Kasumi-1 (cell line): ENCODE measurements at places on chromosomes 3 and 15.

DNA sequence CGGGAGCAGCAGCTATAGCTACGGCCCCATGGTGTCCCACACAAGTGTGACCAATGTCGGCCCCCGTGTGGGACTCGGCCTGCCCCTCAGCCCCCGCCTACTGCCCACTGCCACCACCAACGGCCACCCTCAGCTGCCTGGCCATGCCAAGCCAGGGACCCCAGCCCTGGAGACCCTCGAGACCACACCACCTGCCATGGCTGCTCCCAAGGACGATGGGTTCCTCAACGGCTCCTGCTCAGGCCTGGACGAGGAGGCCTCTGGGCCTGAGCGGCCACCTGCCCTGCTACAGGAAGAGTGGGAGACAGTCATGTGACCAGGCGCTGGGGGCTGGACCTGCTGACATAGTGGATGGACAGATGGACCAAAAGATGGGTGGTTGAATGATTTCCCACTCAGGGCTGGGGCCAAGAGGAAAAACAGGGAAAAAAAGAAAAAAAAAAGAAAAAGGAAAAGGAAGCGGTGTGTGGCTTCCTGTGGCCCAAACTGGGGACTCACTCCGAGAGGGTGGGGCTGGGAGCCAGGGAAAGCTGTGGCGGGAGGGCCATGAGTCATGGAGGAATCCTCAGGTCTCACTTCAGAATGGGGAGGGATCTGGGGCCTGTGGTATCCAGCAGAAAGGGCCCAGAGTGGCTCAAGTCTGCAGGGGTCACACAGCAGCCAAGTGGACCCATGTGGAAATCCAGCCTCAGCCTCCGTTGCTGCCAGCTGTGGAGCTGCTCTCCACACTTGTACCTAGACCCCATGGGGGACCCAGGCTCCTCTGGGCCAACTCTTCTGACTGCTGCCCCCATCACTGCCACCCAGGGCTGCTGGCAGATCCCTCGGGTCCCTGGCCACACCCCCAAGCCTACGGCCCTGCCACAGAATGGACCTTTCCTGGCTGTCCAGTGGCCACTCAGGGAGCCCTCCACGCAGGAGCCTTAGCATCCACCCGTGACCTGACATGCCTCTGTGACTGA, 26.1 kb downstream of the PTH1R start:
- peak; percentile 11 for DNase-seq

- DNase-seq, result no peak
Measured at GRCh38 chr3:149368674-149369497, 8.6 kb downstream of the TM4SF1 start.

- DNase-seq, result no peak
Measured at GRCh38 chr3:178584722-178585380, 48.6 kb downstream of the KCNMB2 start.

DNA sequence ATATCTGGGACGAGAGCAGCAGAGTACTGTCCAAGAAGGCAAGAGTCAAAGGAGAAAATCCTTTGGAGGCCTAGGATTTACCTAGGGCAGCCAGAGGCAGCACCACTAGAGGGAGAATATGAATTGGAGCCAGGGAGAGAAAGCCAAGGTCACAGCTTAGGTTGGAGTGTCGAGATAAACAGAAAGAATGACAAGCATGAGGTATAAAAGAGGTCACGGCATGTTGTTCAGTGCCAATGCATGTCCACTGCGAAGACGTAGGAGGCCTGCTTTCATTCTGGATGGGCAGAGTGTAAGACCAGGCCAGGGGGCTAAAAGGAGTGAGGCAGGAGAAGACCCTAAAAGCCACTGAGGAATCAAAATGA, 47.2 kb downstream of the THBS1 start:
- no peak for DNase-seq

DNA sequence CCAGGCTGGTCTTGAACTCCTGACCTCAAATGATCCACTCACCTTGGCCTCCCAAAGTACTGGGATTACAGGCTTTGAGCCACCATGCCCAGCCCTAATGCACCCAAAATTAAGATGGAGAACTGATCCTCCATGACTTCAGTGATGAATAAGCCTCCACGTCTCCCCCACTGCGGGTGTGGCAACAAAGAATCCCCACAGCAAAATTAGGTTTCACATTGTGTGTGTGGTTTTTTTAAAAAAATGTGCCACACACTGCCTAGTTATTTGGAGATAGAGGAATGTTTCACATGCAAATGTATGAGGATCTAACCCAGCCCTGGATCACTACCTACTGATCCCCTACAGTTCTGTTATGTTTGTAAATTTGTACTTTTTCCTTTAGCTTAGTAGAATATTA, 17.3 kb downstream of the HDAC11 start:
- DNase-seq, result no peak

DNA sequence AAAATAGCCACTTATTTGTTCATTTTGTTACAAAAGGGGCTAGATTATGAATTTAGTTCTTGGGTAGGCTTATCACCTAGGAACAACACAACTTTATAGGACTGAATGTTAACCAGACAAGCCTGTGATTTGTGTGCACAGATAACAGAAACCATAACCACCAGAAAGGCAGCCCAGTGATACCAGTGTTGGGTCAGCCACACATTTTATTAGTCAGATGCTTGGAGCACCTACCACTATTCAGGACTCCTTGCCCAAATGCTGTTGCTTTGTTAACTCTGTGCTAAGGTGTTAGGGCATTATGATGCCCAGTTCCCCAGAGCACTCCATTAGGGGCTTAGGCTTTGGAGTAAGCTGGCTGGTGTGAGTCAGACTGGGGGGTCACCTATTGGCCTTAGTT, 22.5 kb downstream of the PLCL2 start:
- no peak for DNase-seq
